ENCODE measurements at places on chromosomes 2 and 18.

DNA sequence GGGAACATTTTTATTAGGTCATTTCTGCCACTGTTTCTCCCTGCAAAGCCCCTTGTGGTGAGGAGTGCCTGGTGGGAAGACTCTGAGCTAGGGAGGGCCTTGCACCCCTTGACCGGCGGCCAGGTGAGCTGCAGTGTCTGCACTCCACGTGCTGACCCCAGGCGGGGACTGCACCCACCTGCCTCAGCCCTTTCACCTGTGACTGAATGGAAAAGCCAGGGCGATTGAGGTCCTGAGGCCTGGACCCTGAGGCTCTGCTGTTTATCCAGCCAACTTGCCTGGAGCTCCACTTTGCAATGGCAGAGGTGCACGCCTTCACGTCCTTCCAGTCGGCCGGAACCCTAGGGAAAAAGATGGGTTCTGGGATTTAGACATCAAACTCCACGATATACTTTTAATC lies 53.1 kb downstream of the TMEM18 start:
- DNase-seq = no peak

DNA sequence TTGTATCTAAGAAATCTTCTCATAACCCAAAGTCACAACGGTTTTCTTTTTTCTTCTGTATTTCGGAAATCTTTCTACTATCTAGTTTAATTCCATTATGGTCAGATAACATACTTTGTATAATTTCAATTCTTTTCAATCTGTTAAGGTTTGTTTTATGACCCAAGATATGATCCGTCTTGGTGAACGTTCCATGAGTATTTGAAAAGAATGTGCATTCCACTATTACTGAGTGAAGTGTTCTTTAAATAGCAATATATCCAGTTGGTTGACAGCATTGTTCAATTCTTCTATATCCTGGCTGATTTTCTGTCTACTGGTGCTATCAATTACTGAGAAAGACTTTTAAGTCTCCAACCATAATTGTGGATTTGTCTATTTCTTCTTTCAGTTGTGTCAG lies 414.5 kb downstream of the TNS1 start:
- DNase-seq = no peak

DNA sequence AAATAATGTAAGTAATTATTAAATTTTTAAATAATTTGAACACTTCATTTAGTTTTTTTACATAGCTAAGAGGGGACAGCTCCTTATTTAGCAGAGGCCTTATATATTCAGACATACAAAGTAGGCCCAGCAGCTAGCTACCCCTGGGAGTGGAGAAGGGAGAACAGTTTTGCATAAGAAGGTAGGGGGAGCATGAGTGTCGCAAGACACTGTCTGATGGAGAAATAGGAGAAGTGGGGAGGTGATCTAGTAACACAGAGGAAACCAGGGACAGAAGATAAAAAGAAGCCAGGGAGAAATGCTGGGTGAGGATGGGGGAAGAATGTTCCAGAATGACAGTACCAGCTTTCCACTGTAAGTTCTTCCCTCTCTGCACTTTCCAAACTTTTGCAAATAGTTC lies 16.0 kb upstream of the RGPD4 start:
- DNase-seq = no peak

- no peak for DNase-seq
Observed at GRCh38 chr2:202361108-202361507, 15.0 kb upstream of the BMPR2 start.

- DNase-seq = no peak
Observed at GRCh38 chr2:43776324-43776723, 2.5 kb downstream of the DYNC2LI1 start.

- no peak for DNase-seq
Observed at GRCh38 chr2:1497122-1497611, 83.9 kb downstream of the TPO start.

DNA sequence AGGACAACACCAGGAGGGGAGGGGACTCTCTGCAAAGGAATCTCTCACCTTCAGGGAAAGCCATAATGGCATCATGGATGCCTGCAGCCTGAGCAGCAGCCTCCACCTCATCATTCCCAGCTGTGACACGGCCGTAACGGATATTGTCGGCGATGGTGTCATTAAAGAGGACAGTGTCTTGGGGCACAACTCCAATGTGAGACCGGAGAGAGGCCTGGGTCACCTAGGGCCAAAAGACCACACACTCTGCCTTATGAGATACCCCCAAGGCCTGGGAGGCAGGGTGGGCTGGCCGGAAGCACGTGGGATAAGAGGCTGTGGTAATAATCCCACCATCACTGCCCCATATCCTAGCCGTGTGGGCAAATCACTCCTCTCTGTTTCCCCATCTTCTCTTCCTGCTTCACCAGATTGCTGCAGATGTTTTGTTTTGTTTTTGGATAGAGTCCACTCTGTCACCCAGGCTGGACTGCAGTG lies 4.3 kb downstream of the ZFAND2B start:
- no peak for DNase-seq

GRCh38 chr2:201157694-201158093 lies 25.2 kb upstream of the CASP10 start:
- DNase-seq = no peak

- no peak for DNase-seq
Observed at GRCh38 chr18:34871435-34871834, 161.3 kb downstream of the DTNA start.

DNA sequence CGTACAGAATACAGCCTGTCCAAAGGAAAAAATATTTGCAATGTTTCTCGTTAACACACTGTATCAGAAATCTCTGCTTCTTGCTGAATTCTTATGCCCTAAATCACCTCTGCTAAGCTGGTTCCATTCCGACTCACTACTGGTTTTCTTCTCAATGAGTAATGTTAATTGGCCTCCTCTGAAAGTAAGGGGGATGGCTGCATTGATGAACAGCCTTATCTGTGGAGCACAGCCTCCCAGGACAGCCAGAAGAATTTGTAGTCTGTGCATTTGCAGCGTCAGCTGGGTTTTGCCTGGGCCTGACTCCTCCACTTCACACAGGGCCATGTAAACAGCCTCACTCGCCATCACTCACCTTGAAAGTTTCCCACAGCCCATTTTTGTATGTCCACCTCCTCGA lies 127.7 kb downstream of the RNF152 start:
- no peak for DNase-seq

DNA sequence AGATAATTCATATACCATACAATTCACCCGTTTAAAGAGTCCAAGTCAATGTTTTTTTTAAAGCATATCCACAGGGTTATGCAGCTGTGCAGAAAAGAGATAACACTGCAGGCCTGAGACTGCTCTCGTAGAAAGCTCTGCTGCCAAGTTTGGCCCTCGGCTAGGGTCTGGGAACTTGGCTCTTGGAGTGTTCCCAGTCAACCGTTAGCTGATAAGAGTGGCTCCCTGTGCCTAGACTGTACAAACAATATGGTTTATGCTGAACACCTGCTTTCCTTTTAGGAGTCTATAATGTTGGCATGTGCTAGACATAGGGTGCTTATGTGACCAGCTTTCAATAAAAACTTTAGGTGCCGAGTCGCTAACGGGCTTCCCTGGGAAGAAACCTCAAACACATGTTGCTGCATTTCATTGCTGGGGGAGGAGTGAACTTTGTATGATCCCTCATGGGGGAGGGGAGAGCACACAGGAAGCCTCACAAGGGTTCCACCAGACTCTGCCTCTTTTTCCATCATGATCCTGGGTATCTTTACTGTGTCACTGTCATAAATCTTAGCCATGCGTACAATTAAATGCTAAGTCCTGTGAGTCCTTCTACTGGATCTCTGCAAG lies 34.7 kb downstream of the RFX8 start:
- no peak for DNase-seq

DNA sequence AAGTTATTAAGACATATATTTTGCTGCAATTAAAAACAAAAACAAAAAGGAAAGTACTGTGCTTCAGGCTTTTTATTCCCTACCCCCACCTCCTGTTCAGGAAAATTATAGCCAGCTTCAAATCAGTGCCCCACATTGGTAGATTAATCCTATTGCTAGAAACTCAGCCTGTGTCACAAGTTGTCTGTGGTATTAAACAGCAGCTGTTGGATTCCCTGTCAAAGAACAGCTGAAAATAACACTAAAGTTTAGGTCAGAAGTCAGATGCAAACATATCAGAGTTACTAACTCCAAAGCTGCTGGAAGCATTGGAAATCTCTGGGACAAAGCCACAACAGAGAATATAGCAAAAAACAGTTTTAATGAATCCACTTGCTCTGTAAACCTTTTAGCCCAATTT lies 818 bp upstream of the CCDC141 start:
- no peak for DNase-seq

GRCh38 chr2:72548081-72548764 lies 277.6 kb downstream of the EXOC6B start:
- DNase-seq = no peak

DNA sequence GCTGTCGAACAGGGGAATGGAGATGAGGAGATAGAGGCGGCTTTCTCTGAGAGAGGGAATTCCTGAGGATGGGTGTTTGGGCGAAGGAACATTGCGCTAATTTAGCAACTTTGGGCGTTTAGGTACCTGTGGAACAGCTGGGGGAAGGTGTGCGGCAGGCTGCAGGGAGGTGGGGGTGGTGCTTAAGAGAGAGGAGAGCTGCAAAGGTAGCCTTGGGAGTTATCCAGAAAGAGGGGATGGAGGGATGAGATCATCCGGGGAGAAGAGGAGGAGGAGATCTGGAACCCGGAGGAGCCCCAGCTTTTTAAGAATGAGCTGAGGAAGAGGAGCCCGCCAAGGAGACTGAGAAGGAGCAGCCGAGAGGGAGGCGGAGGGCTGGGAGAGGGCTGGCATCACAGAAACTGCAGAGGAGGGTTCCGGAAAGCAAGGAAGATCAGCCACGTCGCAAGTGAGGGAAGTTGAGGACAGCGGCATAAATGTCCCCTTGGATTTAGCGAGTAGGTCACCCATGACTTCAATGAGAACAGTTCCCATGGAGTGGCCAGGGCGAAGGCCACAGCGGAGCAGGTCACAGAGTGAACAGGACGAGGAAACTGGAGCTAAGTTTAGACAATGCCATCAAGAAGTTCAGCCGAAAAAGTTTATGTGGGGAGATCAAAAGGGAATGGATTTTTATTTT lies 174.7 kb downstream of the KLHL29 start:
- no peak for DNase-seq

DNA sequence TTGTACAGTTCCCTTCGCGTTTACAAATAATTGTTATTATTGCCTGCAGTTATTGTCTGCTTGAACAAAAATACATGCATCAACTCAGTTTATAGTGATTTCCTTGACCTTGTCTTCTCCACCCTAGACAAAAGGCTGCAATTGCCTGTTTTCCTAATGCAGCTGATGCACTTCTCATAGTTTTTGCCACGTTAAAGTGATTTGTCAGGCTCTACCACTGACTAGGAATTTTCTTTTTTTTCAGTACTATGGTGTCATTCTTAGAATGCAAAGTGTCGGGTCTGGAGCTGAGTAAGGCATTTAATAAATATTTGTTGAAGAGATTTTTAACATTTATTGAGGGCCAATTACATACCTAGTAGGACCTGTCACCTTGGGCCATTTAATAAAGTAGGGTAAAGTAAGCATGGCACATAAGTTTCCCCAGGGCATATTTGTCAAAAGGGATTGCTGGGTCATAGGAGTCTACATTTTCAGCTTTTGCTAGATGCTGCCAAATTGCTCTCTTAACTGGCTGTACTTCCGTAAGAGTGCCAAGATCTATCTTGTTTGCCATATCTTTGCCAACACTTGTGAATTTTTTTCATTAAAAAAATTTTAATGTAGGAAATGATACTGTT lies 24.1 kb downstream of the ACSL3 start:
- no peak for DNase-seq

GRCh38 chr18:62751341-62751821 lies 36.0 kb downstream of the PHLPP1 start:
- no peak for DNase-seq

DNA sequence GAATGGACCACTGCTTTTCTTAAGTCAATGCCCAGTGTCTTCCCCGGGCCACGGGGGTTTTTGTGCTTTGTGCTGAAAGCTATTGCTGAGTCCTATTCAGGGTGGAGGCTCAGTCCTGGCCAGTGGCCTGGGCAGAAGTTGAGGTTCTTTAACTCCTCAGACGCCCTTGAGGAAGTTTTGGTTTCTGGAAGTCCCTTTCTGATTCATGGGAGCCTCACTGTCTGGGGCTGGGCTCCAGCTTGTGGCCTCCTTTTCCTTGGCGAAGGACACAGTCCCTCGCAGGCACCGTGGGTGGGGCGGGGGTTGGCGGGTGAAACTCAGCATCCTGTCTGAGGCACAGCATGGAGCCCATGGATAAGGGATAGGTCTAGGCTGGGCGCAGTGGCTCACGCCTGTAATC lies 465.2 kb upstream of the HS6ST1 start:
- DNase-seq = no peak

- no peak for DNase-seq
Observed at GRCh38 chr2:150036622-150037021, 449.0 kb upstream of the MMADHC start.

DNA sequence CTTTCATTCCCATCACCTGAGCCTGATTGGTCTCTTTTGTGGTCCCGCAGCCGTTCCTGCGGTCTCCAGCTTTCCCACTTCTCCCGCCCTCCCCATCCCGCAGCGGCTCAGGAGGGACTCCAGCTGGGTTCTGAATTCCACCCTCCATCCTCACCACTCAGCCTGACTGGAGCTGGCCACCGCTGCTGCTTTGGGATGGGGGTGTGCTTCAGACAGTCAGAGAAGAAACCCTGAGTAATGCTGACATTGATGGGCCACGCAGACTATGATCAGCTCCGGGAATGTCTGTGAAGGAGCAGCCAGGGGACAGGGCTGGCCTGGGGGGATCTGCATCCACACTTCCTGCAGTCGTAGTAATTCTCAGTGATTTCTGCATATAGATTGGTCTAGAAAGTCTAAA lies 45.9 kb upstream of the TXNDC2 start:
- no peak for DNase-seq

DNA sequence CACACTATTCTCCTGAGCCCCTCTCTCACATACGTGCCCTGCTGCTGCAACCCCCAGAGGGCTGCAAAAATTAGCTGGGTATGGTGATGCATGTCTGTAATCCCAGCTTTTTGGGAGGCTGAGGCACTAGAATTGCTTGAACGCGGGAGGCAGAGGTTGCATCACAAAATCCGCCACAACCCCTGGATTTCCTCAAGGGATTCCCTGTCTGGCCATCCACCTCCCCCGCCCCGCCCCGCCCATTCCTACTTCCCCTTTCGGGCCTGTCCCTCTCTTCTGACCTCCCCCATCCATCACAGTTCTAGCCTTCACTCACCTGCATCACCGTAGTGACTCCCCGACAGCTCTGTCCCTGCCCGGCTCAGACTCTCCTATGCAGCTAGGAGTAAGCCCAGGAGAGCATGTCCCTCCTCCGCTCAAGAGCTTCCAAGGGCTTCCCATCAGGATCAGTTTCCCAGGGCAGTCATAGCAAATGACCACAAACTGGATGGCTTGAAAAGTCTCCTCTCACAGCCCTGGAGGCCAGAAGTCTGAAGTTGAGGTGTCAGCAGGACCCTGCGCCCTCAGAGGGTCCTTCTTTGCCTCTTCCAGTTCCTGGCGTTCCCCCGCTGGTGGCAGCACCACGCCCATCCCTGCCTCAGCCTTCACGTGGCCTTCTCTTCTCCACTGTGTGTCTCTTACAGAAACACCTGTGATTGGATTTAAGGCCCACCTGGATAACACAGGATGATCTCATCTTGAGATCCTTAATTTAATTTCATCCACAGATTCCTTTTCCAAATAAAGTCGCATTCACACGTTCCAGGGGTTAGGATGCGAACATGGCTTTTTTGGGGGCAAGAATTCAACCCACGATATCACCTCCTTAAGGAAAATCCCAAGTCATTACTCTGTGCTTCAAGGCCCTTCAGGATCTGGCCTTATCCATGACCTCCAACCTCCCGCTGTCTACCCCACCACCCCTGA lies 58.5 kb downstream of the HS1BP3 start:
- DNase-seq = no peak

Data from stimulated activated CD8-positive, alpha-beta memory T cell treated with anti-CD3 and anti-CD28 coated beads, Interleukin-2, amount 100 ng/mL, for 48 hours (primary cell).